ENCODE measurements at places on chromosomes 7 and 10. TPM values are rescaled to one million over a fixed set of nuclear protein-coding genes. Genes with fewer than 3 reads are reported as not detected.

- DNase-seq = no peak
Observed at GRCh38 chr7:155294511-155294778, 3.2 kb upstream of the INSIG1 start.

GRCh38 chr7:68309806-68310205, 1288.5 kb upstream of the AUTS2 start:
- no peak for DNase-seq

- DNase-seq = no peak
Observed at GRCh38 chr10:16909961-16910792, 93.0 kb upstream of the RSU1 start.

The CPED1 gene
- polyA plus RNA-seq = 3.0 TPM

The PALD1 gene
- 19.7 TPM for polyA plus RNA-seq
